ENCODE measurements at places on chromosomes 2 and 18. TPM values are rescaled to one million over a fixed set of nuclear protein-coding genes. Genes with fewer than 3 reads are reported as not detected.

- DNase-seq, result no peak
Measured at GRCh38 chr2:52000151-52000855, 968.4 kb upstream of the NRXN1 start.

- no peak for DNase-seq
Measured at GRCh38 chr2:219419331-219420197, 1.4 kb downstream of the DES start.

DNA sequence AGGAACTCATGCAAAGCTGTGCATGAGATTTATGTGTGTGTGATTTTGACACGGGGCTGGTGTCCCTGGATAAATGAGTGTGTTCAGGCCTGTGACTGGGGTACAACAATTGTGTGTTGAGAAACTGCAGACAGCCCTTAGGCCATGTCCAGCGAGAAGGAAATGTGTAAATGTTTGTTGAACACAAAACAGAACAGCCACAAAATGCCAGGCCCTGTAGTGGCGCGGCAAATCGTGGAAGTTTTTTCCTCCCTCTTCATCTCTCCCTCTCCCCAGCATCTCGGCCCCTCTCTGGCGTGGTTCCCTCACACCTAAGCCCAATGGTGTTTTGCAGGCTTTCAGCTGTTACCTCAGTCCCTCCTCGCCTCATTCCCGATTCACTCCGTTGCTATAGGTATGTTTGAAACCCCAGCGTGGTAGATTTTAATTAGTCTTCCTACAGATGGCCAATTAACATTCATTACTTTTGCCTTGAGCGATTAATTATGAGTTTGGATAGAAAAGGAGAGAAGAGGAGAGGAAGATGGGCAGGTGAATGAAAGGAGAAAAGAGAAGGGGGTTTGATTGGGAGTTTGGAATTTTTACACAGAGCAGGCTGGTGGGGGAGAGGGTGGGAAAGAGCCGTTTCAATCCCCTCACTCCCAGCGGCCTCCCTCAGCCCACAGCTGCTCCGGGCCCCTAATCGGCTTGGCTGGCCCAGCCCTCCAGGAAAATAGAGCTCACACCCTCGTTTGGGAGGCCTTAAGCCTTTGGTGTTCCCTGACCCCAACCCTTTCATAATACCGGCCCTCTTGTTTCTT, 10.8 kb downstream of the SPR start:
- peak; percentile 13 for DNase-seq

DNA sequence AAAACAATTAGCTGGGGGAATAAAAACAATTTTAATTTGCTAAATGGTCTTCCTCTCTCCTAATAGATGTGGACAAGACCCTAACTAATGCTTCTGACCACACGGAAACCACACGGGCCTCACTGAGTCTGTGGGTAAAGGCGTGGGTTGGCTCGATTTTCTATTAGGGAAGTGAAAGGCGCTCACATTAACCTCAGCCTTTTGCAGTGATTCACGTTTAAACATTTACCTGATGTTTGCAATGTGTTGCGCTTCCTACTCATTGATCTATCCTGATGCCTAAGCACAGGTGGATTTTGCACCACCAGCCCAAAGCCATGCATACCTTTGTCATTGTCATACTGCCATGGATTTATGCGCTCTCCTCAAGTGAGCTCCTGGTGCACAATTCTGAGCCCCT, 35.6 kb upstream of the NRP2 start:
- DNase-seq, result no peak

- no peak for DNase-seq
Measured at GRCh38 chr18:78713069-78713468, 266.5 kb upstream of the SALL3 start.

GRCh38 chr18:24763765-24764513, 303.5 kb downstream of the HRH4 start:
- no peak for DNase-seq

DNA sequence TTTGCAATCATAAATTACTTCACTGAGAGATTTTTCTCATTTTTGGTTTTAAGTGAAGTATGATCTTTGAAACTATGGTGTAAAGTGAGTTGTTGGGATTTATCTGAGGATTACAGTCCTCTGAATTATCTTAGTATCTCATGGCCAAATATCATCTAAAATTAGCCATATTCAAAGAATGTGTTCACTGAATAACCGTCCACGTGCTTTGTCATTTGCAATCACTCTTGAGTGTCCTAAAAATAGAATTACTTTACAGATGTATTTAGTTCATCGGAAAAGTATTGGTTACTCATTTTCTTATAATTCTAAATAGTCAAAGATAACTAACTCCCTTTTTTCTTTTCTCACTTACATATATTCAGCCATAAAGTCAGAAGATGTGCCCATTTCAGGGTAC, 141.2 kb downstream of the RTN4 start:
- no peak for DNase-seq

DNA sequence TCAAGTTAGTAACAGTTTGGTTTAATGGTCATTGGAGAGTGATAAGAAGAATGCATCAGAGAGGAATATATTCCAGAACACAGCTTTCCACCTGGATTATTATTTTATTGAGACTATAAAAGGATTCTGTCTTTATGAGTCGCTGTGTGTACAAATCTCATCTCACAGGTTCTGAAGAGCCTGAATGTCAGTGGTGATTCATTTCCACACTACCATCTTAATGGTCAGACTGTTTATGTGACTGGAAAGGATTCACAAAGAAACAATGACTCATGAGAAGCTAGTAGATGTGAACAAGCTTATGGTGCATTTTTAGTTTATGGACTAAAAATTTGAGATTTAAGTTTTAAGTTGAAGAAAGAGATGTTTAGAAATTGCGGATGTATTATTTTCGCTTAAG, 685.4 kb upstream of the NRXN1 start:
- no peak for DNase-seq

GRCh38 chr2:210171309-210172218, at the start of gene KANSL1L:
TSS of gene KANSL1L (minus strand) at chr2:210171409. CDS start at chr2:210154582, 16,827 bp downstream.
- DNase-seq, result peak; percentile 100

- DNase-seq, result no peak
Measured at GRCh38 chr18:3814816-3815215, 364.8 kb downstream of the TGIF1 start.

DNA sequence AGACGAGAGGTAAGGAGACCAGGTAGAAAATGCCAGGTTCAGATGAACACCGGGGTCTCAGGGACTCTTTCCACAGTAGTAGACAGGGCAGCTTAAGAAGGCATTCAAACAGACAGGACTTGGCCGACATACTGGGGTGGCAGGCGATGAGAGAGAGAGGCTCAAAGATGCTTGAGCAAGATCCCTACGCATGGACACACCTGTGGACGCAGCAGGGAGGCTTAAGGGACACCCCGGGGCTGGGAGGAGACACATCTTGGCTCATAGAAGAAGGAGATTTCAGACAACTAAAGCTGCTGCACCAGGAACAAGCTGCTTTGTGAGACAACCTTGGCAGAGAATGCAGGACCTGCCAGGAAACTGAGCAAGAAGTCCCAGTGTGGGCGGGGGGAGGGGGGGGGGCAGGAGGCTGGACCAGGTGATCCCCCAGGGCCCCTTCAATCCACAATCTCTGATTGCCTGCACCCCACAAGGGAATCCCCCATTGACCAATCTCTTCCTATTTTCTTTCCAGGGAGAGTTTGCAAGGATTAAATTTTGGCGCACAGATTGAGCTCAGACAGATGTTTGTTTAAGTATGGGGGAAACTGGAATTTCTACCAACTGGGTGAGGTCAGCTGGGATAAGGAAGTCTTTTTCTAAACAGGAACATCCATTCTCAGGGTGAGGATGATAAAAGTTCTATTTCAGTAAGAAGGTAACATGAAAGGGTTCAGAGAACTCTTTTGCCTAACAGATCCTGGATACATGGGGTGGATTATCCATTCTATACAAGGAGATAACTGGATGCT, 400.7 kb downstream of the NBAS start:
- peak; percentile 1 for DNase-seq

DNA sequence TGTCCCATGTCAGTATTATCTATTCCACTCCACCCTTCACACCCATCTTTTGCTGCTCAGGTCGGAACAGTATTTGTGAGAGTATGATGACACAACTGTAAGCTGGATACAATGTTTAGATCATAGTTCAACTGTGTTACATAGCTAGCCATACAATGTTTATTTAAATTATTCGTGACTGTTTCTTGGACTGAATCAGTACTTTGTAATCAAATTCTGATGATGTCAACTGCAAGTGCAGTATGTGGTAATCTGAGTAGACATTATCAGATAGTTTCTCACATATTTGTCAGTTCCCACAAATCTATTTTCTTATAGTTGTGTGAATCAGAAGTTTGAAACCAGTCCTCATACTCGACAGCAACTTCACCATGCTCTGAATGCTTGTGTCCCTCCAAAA, 177.6 kb downstream of the ZNF407 start:
- DNase-seq, result no peak

DNA sequence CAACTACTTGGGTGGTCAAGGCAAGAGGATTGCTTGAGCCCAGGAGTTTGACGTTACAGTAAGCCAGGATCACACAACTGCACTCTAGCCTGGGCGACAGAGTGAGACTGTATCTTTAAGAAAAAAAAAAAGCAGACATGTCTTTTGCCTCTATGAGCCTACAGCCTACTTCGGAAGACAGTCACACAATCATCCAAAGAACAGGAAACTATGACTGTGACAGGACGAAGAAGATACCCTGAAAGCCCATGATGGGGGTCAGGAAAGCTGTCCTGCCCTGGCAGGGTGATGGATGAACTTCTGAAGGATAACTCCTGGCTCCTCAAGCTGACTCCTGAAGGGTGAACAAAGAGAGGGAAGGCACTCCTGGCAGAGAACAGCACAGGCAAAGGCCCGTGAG, 251.7 kb upstream of the SIX2 start:
- no peak for DNase-seq

- DNase-seq, result no peak
Measured at GRCh38 chr2:227826019-227826521, 12.4 kb downstream of the CCL20 start.

- no peak for DNase-seq
Measured at GRCh38 chr18:75317300-75317699, 106.7 kb downstream of the TSHZ1 start.

DNA sequence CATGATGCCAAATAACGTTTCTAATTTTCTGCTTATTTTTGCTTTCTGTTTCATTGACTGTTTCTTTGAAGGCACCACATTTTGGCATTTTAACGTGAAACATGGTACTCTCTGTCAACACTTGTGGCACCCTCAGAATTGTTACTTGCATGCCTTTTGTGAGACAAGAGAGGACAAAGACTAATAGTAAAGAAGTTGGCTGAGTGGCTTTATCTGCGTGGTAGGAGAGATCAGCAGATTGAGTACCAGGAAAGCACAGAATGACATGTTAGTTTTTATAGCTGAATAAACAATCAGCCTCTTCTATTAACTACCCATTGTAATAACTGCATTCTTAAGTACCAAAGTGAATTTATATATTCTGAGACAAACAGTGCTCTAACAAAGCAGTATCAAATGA, 8.6 kb downstream of the ZNF638 start:
- DNase-seq, result no peak

- DNase-seq, result no peak
Measured at GRCh38 chr2:70724366-70724765, 43.6 kb downstream of the ADD2 start.

DNA sequence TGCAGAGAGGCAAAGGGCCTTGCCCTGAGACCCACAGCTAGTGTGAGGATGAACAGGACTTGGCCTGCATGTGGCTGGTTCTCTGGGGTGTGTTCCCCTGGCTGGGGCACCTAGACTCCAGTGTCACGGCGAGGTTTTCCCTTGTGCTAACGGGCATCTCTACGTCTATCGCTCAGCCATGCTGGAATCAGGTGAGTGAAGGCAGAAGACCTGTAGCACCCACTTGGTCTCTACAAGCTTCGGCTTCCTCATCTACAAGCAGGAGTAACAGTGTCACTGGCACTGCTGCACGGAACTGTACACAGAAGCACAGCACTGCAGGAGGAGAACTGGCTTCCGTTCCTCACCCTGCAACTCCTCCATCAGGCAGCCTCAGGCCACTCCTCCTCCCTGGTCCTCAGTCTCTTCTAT, 30.6 kb downstream of the HS1BP3 start:
- no peak for DNase-seq

DNA sequence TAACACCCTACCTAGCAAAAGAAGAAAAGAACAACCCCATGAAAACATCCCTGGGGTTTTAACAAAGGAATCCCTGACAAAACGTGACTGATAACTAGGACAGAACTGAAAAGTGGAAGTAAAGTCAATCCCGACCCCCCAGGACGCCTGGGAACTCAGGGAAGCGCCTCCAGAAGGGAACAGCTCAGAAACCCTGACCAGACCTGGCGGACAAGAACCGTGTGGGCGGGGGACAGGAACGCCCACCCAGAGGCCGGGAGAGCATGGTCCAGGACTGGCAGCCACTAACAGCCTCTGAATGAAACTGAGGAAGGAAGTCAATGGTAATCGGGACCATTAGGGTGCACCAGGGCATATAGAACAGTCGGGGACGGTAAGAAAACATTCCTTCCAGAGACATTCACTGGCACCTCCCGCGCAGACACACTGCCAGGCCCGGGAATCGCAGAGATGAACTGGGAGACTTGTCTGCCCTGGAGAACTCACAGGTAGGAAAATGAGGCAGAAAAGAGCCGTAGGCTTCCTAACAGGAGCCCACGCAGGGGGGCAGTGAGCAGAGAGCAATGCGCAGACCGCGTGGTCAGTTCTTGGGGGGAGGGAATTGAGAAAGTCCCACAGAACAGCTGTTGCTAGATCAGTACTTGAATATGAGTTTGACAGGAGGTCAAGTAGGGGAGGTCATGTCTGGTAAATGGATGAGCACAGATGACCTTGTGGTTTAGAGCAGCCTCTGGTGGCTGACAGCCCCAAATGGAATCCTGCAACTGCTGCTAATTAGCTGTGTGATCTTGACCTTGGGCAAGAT, 1.3 kb upstream of the TBC1D8 start:
- DNase-seq, result no peak

- DNase-seq, result no peak
Measured at GRCh38 chr18:32831781-32832180, 59.0 kb upstream of the KLHL14 start.

- DNase-seq, result no peak
Measured at GRCh38 chr2:100072503-100072902, 69.9 kb downstream of the AFF3 start.

GRCh38 chr2:59149271-59149670, 908.1 kb upstream of the FANCL start:
- no peak for DNase-seq

PNPT1 gene
- 23.3 TPM for total RNA-seq

CRYBA2 gene
- total RNA-seq, result not detected

CTLA4 gene
- total RNA-seq, result 0.33 TPM

GPR155 gene
- total RNA-seq, result 2.6 TPM

FAM110C gene
- total RNA-seq, result 4.2 TPM

IL1F10 gene
- not detected for total RNA-seq

SERPINB12 gene
- total RNA-seq, result not detected

CDH20 gene
- not detected for total RNA-seq

CPO gene
- not detected for total RNA-seq
